ENCODE measurements at places on chromosomes 6 and 20.

GRCh38 chr6:157795841-157796240, 27.2 kb upstream of the SNX9 start:
- DNase-seq: no peak

- DNase-seq: no peak
Measured at GRCh38 chr20:35586751-35587425, 28.7 kb upstream of the SPAG4 start.

GRCh38 chr20:57409672-57410397, 18.6 kb downstream of the RBM38 start:
- no peak for DNase-seq

DNA sequence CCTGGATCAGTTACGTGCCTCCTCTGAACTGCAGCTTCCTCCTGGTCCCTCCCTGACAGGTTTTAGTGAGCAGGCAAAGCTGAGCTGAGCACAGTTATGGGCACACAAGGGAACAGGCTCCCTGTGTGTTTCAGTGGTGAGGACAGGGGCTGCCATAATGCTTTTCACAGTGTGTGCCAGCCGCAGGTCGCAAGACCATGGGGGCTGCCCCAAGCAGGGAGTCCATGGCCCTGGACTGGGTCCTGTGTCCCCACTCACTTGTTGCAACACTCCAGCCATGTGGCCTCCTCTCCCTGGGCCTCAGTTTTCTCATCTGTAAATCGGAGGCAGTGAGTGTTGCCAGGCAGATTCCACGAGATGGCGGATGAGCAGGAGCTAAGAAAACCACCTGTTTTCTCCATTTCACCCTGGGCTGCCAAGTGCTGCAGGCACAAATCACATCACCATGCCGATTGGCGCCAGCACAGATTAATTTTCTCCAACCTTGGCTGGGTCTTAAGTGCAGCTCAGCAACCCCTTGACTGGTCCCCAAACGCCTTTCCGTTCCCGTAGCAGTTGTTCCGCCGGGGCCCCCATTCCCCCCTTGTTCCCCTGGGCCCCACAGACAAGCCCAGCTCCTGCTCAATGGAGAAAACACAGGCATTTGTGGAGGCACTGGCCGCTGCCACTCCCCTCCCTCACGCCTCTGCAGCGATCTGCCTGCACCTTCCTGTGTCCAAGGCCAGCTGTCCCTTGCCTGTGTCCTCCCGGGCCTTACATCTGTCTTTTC, 57.1 kb upstream of the NNAT start:
- no peak for DNase-seq

DNA sequence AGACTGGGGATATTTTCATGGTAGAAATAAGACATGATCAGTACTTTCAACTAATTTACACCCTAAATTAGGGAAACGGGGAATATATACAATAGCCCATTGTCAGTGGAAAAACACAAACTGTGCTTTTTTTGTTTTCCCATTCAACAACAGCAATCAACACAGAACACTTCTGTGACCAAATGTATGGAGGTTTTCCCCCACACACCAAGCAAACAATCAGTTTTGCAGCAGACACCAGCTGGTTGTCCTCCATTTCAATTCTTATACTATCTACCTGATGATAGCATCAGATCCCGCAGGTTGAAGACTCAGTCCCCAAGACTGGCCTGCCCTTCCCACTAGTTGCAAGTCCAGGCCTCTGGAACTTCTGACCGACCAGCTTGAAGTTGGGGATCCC, 4.5 kb downstream of the HINT3 start:
- no peak for DNase-seq

- no peak for DNase-seq
Measured at GRCh38 chr6:29461021-29461814, 4.3 kb downstream of the OR2H1 start.

- no peak for DNase-seq
Measured at GRCh38 chr20:41299899-41300298, 17.6 kb downstream of the ZHX3 start.

DNA sequence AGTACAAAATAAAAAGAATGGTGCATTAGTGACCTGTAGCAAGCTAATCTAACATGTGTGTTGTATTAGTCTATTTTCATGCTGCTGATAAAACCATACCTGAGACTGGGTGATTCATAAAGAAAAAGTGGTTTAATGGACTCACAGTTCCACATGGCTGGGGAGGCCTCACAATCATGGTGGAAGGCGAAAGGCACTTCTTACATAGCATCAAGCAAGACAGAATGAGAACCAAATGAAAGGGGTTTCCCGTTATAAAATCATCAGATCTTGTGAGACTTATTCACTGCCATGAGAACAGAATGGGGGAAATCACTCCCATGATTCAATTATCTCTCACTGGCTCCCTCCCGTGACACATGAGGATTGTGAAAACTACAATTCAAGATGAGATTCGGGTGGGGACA, 45.4 kb upstream of the AIG1 start:
- DNase-seq: no peak

DNA sequence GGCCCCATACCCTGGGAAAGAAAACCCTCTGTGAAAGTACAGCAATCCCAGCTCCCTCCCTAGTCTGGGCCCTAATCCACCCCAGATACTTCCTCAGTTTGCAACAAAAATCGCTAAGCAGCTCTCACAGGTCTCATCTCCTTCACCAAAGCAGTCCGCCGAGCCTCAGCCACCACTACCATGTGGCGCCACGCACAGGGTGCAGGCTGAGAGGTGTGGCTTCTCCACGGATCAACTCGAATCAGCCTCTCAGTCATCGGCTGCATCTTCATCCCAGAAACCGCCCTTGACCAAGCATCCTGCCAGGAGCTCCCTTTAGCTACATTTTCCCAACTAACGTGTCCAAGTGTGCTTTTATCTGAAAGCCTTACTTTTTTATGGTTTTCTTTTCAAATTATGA, 50.7 kb downstream of the ANKRD60 start:
- no peak for DNase-seq

- DNase-seq: no peak
Measured at GRCh38 chr6:133355922-133356321, 114.8 kb downstream of the EYA4 start.

- no peak for DNase-seq
Measured at GRCh38 chr6:34095741-34096140, 50.1 kb downstream of the GRM4 start.

GRCh38 chr6:48881551-48881950, 581.5 kb downstream of the MMUT start:
- DNase-seq: no peak

DNA sequence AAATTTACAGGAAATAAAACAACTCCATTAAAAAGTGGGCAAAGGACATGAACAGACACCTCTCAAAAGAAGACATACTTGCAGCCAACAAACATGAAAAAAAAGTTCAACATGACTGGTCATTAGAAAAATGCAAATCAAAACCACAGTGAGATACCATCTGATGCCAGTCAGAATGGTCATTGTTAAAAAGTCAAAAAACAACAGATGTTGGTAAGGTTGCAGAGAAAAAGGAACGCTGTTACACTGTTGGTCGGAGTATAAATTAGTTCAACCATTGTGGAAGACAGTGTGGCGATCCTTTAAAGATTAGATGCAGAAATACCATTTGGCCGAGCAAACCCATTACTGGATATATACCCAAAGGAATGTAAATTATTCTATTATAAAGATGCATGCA, 858.0 kb upstream of the FLRT3 start:
- DNase-seq: no peak

GRCh38 chr6:128482642-128483041, 37.8 kb downstream of the PTPRK start:
- DNase-seq: no peak

- DNase-seq: no peak
Measured at GRCh38 chr6:151276112-151276740, 36.5 kb downstream of the AKAP12 start.

DNA sequence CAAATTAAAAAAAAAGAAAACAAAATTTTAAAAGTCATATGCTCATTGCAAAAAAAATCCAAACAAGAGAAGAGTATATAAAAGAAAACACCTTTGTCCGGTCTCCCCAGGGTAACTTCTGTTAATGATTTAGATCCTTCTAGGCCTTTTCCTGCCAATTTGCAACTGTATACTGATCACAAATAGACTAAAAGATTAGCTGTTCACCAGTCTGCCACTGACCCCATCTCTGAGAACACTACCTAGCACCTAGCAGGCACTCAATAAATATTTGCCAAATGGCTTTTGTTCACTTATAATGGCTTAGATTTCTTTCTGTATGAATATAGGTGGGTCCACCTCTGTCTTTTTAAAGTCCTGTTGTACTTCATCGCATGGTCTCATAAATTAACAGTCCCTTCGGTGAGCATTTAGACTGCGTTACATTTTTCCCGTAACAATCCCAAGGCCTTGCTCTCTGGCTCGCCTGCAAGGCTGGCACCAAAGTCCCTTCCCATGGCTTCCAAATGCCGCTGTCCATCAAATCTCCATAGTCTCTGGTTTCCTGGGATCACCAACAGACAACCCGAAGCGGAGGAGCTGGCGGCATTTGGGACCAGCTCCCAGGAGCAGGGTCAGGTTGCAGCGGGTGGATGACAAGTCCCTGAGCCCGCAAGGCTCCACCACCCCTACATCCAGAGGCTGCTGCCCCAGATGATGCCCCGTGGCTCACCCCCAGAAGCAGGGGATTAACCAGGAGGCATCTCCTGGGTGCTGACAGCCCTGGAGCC, 11.8 kb downstream of the JPH2 start:
- DNase-seq: no peak

DNA sequence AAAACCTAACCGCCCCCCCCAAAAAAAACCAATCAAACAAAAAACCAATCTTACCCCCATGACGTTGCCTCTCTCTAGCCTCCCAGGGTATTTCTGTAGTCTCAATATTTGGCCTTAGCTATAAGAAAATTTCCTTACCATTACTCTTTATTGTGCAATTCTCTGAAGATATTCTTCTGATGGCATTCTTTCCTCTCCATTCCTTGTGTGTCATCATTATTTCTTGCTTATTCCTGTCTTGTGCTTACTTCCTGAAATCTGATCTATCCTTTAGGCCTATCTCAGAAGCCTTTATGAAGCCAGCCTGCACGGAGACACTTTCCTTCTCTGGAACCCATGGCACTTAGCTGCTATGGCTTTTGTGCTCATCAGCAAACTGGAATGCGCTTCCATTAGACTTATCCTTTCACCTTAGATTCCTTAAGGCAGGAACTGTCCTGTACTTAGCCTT, 65.9 kb upstream of the DDR1 start:
- DNase-seq: no peak

DNA sequence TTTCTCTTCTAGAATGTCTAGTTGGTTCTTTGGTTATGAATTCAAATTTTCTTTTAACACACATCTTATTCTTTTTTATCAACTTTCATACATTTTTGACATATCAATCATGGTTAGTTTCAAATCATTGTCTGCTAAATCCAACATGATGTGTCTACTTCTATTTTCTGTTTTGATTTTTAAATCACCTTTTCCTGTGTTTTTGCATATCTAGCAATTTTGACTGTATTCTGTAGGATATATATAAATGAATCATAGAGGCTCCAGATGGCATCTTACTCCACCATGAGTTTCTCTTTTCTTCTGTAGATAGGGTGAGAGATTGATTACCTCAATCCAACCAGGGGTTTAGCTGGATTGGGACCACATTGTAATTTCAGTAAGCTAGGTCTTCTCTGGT, 34.3 kb upstream of the CARMIL1 start:
- DNase-seq: no peak

- no peak for DNase-seq
Measured at GRCh38 chr6:136471922-136472321, 78.3 kb downstream of the MAP7 start.

DNA sequence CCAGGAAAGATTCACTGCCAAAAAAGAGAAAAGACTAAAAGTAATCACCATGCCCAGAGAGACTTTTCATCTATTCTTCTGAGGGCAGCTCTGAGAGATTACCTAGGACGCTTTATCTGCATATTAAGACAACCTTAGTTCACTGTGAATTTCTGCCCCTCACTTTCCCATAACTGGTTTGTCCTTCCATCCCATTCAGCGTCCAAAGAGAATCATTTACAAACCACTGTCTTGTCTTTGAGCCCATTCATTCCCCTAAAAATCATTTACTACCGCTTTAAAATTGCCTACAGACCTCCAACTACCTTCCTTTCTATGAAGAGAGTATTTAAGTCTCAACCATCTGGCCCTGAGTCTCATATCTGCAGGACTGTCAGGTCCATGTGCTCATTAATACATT, 149.0 kb downstream of the PDSS2 start:
- no peak for DNase-seq

DNA sequence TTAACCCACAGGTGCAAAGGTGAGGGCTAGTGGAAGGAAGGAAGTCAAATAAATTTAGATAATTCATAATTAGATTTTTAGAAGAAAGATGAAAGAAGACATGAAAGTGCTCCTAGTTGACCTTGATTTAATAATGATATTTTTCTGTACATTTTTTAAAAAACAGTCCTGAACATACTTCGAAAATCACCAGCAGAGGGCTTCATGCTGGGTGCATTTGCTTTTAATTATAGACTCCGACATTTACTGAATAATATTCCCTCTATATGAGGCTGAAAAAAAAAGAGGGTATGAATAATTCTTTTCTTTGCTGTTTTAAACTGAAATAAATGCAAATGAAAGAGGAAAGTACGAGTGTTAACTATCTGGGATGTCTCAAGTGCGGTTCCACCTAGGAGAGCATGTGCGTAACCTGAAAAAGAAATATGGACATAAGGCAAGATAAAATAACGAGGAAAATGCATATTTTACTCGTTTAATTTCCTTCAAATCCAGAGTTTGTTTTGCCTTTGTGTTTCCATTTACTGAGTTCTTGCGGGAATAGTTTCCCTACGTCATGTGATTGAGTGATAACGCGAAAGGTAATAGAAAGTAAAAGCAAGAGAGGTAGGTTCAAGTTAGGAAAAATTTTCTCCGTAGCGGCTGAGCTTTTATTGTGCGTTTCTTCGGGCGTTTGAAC, 3.1 kb upstream of the TFAP2B start:
- DNase-seq: no peak

GRCh38 chr6:53761036-53761435, 33.8 kb upstream of the LRRC1 start:
- DNase-seq: no peak

GRCh38 chr6:51633424-51633823, 454.0 kb downstream of the PKHD1 start:
- DNase-seq: no peak

DNA sequence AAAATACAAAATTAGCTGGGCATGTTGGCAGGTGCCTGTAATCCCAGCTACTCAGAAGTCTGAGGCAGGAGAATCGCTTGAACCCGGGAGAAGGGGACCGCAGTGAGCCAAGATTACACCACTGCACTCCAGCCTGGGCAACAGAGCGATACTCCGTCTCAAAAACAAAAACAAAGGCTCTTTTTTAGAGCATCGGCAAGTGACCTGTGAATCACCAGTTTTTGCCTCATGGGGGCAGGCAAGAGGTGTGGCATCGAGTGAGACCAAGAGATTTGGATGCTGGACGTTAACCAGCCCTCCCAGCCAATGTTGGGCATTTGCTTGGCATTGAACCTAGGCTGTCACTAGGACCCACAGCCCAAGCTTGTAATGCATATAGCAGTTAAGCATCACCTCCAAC, 14.6 kb upstream of the CDK5RAP1 start:
- DNase-seq: peak; percentile 15
